Stimulated activated CD8-positive, alpha-beta memory T cell treated with anti-CD3 and anti-CD28 coated beads, Interleukin-2, amount 100 ng/mL, for 1 hour (primary cell): ENCODE measurements at places on chromosomes 4 and X.
A peak's percentile ranks its signal among the peaks of the same experiment; 100 is the strongest.

GRCh38 chr4:88878642-88879041 is 178.3 kb downstream of the FAM13A start:
- no peak for DNase-seq

GRCh38 chr4:52907510-52907909 is 45.4 kb downstream of the RASL11B start:
- no peak for DNase-seq

DNA sequence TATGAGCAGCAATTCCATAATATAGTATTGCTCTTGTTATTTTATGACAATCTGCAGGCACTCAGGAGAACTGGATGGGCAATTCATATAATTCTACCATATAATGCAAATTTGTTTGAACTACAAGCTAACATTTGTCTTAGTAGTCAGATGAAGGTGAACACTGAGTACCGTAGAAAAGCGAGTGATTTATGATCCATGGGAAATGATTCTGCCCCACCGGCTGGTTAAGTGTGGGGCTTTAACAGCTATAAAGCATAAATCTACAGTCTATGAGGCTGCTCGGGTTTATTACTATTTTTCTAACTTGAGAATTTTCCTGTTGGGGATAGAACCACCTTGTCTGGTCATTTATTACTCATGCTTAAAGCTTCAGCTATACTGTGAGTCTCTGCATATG is 275.5 kb downstream of the PCDH10 start:
- no peak for DNase-seq

DNA sequence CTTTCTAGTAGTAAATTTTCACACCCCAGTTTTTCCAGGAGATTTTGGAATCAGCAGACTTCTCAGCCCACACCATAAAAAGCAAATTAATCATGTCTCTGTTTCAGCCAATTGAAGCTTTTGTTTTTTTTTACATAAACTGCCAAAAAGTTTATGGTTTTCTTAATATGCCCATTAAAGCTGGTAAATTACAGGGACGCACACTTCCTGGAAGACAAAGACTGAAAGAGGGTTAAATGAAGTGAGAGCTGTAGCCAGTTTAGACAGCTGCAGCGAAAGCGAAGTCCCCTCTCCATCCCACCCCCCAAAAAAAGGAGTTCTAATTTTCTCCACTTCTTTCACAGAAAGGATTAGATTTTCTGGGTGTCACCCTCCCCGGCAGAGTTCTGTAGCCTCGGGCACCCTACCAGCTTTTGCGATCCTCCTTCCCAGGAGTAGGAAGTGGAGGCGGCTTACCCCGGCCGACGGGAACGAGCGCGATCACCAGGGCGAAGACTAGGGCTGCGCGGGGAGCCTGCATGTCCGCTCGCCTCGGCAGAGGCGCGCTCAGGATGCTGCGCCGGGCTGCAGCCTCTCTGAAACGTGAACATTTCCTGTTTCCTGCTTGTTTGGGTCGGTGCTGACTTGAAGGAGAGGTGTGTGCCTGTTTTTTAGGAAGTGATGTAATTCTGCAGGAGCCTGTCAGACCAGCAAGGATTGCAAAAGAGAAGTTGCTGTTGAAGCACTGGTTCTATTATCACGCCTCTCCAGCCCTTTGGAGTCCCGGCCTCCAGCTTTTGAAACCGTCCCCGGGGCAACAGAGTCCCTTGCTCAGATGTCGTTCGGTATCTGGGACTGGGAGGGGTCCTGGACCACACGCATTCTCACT is at the start of gene TMEM154:
Gene TMEM154 (minus strand): TSS at position 584 of the 868 bp plus-strand sequence. CDS start 64 bp downstream, at position 520.
- DNase-seq, result peak; percentile 37

- no peak for DNase-seq
Observed at GRCh38 chr4:165600959-165601683, 222.3 kb downstream of the CPE start.

- DNase-seq, result no peak
Observed at GRCh38 chr4:83093060-83093640, 21.4 kb downstream of the PLAC8 start.

DNA sequence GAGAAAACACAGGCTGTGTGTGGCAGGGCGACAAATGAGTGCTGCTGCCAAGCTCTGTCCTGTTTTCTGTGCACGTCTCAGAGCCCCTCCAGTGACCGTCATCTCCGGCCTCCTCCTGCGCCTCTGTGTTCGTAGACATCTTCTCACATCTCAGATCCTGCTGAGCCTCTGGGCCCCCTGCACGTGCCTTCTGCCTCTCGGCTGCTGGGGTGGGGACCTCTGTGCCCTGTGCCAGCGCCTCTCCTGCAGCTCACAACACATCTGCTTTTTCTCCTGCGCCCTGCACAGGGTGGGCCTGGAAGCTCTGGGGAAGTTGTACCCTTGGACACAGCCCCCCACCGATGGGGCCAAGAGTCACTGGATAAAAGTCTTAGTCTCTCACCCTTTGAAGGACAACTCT is 2.4 kb upstream of the CTAG2 start:
- DNase-seq, result no peak
